ENCODE measurements at places on chromosomes 5 and 9.

GRCh38 chr5:141691867-141692532 is 10.0 kb upstream of the ARAP3 start:
- peak; percentile 92 for DNase-seq

- DNase-seq = no peak
Observed at GRCh38 chr5:39759701-39760100, 334.9 kb upstream of the DAB2 start.

DNA sequence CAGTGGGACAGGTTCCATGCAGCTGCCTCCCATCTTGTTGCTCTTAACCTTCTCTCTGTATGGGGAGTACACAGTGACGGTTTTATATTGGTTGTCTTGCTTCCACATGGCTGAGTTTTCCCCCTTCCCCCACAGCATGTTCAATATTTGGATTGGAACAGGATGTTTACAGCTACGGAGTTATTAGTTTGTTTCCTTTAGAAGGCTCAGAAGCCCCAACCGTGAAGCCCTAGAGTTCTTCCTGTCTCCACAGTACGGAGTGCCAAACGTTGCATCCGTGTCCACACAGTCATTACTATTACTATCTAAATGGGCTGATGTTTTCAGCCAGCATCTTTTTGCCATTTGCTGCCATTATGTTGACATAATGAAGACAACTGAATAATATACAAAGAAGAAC is 277.5 kb downstream of the MARCHF11 start:
- DNase-seq = no peak

GRCh38 chr9:94927048-94927761 is 200.7 kb downstream of the AOPEP start:
- DNase-seq = no peak

GRCh38 chr5:138974227-138975063 is 99.3 kb upstream of the LRRTM2 start:
- DNase-seq = no peak

DNA sequence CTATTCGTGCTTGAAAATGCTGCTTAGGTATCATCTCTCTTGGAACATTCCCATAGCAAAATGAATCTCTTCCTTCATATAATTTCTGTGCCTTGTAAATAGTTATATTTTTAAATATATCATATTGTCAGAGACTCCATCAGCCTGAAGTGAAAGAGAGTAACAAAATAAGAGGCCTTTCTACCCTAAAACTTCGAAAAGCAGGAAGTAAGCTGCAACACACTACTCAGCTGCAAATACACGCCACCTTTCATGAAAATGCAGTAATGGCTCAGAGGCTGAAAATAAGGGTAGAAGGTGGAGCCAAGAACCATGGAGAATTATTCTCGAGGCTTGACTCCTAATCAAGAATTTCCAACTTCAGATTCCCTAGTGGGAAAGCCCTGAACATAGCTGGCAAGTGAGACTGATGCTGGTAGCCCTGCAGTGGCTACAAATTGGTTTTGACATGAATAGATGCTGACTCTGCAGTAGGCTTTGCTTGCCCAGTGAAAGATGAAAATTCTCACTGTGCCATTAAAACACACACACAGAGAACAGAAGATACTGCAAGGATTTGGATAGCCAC is 30.2 kb upstream of the PTGER4 start:
- DNase-seq = no peak

DNA sequence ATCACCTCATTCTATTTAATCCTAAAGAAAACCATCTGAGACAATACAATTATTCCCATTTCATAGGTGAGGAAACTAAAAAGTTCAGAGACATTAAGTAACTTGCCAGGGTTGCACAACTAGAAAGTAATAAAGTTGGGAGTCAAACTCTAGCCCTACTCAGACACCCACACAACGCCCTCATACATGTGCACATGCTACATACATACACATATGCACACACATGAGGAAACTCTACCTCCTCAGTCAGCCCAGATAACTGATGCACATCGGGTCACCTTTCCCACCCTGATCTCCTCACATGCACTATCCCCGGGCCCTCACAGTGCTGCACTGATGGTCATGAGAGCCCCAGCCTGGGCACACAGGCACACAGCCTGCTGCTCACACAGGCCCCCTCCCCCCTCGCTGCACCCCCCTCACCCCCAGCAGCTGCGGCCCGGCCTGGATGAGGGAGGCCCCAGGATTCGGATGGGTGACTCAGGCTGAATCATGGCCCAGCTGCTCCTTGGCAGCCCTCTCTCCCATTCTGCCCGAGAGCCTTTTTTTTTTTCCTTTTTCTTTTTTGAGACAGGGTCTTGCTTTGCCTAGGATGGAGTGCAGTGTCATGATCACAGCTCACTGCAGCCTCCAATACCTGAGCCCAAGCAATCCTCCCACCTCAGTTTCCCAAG is 5.0 kb upstream of the GPRIN1 start:
- DNase-seq = no peak

GRCh38 chr9:81305561-81306182 is 383.7 kb downstream of the TLE1 start:
- no peak for DNase-seq

- DNase-seq = no peak
Observed at GRCh38 chr9:98619788-98620187, 88.9 kb downstream of the GABBR2 start.

DNA sequence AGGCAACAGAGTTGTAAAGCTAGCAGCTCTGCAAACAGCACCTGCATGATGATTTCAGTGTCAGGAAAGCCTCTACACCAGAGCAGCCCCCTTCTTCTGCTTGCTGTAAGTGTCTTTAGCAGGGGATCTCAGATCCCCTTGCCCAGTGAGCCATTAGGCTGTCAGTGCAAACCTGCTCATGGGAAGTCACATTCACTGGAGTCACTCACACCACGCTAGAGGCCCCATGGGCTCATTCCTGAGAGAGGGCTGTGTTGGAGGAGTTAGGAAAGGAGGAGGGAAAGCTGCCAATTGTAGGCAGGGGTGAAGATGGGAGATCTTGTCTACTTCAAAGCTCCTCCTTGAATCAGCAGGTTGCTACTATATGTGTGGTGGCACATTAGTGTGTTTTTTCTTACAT is 275.2 kb downstream of the SMARCA2 start:
- DNase-seq = no peak

DNA sequence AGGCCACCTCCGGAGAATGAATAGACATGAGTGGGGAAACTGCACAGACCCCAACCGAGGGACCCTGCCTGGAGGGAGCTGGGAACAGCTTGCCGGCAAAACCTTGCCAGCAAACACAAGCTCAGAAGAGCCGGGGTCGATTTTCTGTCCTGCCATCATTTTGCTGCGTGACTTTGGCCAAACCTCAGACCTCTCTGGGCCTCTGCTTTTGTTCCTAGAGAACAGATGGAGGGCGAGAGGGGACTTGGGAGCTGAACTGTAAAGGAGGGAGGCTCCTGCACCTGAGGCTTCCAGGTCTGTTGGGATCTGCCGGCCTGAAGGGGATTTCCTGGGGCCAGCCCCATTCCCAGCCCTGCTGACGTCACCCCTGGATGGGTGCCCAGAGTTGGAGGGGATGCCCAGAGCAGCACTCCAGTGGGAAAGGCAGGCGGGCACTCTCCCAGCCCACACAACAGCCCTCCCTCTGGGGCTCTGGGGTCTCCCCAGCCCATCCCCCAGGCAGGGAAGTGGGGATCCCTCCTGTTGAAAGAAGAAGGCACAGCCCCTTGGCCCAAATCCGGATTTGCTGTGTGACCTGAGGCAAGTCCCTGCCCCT is 40.4 kb upstream of the SYNPO start:
- DNase-seq = peak; percentile 87

DNA sequence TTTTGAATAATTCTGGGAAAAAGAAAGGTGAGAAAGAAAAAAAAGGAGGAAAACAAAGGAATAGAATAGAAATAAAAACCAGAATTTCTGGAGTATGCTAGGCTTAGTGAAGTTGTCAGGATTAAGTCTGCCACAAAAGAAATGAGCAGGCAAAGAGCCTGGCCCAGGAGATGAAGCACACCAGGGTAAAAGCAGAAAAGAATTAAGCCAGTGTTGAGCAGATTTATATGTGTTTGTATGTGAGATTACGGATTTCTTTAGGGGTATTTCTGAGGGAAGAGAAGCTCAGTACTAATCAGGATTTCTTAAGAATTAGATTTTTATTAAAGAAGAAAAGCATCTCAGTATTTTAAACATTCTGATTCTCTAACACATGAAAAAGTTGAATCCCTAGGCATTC is 74.5 kb downstream of the MRPS27 start:
- DNase-seq = no peak

DNA sequence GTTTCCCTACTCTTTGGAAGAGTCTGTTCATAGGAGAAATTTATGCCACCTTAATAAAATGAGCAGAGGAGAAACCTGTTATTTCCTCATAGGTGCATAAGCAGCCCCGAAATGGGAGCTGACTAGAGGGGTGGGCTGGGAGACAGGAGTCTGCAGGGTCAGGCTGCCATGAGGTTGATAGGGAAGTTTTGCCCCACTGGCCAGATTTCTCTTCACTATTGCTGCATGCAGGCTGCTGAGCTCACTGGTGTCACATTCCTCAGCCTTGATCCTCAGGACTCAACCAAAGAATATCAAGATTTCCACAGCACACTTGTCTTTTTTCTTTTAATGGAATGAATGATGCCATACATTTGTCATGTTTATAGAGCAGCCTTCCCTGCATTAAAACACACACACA is 60.7 kb downstream of the BHMT start:
- no peak for DNase-seq

DNA sequence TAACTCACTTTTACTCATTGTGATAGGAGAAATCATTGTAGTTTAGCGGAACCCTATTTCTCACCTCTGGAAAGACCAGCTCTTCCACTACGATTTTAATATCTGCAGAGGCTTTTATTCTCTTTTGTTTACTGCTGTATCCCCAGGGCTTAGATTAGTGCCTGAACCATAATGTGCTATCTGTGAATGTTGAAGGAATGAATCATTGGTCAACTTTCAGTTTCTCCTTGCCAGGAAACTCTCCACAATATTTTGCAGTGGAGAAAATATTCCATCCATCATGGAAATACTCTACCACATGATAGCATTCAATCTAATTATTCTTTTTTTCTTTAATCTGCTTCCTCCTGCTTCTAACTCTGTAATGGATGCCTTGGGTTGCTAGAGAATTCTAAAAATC is 263.5 kb upstream of the PTPRD start:
- no peak for DNase-seq

- DNase-seq = peak; percentile 77
Observed at GRCh38 chr9:97386733-97387503, 25.0 kb upstream of the TDRD7 start.

- DNase-seq = no peak
Observed at GRCh38 chr5:74903165-74903787, 37.1 kb upstream of the FAM169A start.

DNA sequence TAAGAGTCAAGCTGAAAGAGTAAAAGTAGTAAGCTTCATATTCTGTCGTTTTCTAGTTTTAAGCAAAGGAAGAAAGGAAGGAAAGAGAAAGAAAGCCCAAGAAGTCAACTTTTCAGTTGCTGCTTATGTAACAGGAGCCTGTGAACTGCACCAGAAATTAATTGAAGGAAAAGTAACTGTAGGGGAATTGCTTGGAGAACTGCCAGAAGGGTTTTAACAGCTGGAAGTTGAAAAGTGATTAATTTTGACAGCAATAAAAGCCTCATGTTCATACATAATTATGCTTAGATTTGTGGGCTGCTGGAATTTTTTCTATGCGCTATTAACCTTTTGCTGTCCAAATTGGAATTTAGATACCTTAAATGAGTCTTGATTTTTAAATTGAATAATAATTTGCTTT is 255.7 kb downstream of the ENC1 start:
- no peak for DNase-seq

- no peak for DNase-seq
Observed at GRCh38 chr5:146909255-146910068, 30.9 kb upstream of the PPP2R2B start.

DNA sequence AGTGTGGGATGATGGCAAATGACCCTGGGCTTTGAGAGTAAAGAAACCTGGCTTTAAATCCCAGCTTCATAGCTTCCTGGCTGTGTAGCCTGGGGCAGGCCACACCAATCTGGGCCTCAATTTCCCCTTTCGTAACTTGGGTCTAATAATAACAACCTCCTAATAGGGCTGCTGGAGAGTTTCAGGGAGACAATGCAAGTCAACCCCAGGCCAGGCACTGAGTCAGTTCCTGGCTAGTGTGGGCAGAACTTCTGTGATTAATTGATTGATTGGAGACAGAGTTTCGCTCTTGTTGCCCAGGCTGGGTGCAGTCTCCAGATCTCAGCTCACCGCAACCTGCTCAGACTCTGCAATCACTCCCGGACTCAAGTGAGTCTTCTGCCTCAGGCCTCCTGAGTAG is 3.3 kb upstream of the SH2D3C start:
- no peak for DNase-seq

GRCh38 chr5:87829217-87829551 is 416.5 kb upstream of the CCNH start:
- DNase-seq = no peak

GRCh38 chr5:178439493-178440180 is 150.6 kb downstream of the COL23A1 start:
- peak; percentile 28 for DNase-seq

DNA sequence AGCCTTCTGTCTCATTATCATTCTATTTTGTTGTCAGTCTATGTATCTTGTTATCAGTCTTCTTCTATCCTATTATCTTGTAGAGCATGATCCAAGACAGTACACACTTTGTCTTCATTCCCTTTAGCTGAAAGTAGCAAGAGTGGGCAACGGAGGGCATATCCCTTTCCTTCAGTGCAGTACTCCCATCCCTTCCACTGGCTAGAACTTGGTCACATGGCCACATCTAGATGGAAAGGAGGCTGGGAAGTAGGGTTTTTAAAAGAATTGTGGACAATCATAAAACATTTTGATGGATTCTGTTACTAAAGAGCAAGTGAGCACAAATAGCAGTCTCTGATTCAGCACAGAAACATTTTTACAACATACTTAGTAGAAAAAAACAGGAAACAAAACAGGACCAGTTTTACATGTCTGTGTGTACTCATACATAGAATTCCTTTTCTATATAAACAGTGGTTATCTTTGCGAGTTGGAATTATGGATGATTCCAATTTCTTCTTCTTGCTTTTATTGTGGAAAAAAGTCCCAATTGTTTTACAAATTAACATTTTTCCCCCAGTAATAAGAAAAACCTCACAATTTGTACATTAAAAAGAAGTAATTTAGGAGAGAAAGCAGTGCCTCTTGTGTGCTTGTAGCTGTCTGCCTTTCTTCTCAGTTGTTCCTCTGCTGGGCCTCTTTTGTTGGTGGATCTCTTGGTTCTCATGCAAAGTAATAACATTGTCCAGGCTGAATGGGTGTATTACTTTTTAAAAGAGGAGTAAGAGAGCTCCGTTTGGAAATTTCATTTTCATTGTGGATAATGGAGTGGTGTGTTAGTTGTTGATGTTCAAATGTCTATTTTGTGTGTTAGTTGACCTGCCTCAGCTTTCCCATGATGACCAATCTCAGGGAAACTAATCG is 410.9 kb upstream of the TRPC7 start:
- DNase-seq = no peak

DNA sequence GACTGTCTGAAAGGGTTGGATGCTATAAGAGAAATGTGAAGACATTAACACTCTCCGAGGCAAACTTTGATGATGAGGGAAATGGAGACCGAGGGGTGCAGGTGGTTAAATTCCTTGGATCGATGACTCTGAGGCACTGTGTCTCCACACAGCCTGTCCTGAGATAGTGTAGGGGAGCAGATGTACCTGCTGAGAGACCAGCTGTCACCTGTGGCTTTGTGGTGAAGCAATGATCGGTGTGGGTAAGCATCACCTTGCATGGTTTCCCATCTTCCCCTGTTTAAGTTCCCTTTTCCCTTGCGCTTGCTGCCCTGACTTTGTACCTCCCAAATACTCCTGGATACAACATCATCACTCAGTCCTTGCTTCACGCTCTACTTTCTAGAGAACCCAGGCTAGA is 9.8 kb upstream of the MIER3 start:
- no peak for DNase-seq

- no peak for DNase-seq
Observed at GRCh38 chr9:91138760-91139159, 223.0 kb downstream of the AUH start.

Data from left forelimb (tissue), 1 donor.